Kidney epithelial cell (primary cell): ENCODE measurements at places on chromosomes 3 and 15. TPM values are rescaled to one million over a fixed set of nuclear protein-coding genes. Genes with fewer than 3 reads are reported as not detected.

Gene POC1A
- 4.0 and 4.7 TPM in 2 replicates for total RNA-seq

DNA sequence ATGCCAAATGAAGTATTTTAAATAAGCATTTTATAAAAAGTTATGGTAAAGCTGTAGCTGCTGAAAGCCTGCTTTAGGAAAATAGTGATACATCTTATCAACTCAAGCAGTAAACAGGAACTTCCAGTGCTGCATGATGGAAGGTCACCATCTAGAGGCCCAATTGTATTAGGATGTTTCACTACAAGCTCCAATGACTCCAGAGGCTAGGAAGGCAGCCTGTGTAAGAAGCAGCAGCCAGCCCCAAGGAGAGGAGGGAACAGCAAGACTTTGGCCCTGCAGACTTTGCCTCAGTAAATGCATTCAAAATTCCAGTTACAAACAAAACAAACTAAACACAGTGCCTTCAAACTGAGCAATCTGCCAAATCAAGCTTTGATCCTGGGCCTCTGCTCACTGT is 32.1 kb downstream of the ILDR1 start:
- no peak for DNase-seq

- no peak for DNase-seq
Observed at GRCh38 chr15:80055933-80056332, 3.5 kb upstream of the ZFAND6 start.

DNA sequence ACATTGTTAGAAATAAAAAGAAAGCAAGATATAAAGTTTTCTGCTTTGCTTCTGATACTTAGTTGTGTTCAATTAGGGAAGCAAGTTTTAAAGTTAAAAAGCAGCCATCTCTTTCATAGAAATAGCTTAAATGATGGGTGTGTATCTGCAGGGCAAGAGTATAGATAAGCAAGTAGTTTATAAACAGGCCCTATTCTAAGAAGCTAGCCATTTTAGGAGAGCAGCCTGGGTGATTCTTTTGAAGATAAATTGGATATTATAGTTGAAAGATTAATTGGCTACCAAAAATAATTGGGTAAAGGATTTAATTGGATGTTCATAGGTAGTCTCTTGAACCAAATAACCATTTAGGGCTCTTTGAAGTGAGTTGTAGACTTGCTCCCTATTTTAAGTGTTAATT is 5.6 kb downstream of the EIF3J start:
- no peak for DNase-seq

GRCh38 chr3:163450698-163451097 is 1627.6 kb downstream of the SI start:
- DNase-seq = no peak

DNA sequence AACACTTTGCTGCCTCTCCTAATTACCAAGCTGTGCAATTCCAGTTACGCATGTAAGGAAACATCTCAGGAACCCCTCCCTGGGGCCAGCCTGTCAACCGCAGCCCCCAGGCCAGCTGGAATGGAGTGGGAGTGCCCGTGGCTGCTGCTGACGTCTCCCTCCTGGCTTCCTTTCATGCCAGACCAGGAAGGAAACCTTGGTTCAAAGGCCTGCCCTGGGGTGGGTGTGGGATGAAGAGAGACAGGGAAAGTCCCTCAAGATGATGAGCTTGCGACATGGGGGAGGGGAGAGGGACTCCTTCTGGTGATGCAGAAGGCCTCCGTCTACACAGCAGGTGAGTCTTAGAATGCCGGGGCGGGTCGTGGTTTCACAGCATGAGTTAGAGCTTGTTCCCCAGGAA is 11.4 kb upstream of the CYP11A1 start:
- DNase-seq = no peak

Gene GOLGA6L10
- 0.82 and 0.84 TPM in 2 replicates for total RNA-seq

GRCh38 chr3:4494895-4495264 is 1.7 kb downstream of the ITPR1 start:
- no peak for DNase-seq

- DNase-seq = no peak
Observed at GRCh38 chr15:41842229-41842628, 3.6 kb downstream of the PLA2G4B start.

GRCh38 chr15:29343229-29343628 is 73.6 kb upstream of the NSMCE3 start:
- DNase-seq = no peak

DNA sequence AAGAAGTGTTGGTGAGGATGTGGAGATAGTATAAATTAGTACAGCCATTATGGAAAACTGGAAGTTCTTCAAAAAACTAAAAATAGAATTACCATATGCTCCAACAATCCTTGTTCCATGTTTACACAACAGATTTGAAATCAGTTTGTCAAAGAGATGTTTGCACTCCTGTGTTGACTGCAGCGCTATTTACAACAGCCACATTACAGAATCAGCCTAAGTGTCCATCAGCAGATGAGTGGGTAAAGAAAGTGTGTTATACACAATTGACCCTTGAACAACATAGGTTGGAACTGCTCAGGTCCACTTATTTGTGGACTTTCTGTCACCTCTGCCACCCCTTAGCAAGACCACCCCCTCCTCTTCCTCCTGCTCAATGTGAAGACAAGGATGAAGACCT is 34.7 kb downstream of the LMLN start:
- no peak for DNase-seq

DNA sequence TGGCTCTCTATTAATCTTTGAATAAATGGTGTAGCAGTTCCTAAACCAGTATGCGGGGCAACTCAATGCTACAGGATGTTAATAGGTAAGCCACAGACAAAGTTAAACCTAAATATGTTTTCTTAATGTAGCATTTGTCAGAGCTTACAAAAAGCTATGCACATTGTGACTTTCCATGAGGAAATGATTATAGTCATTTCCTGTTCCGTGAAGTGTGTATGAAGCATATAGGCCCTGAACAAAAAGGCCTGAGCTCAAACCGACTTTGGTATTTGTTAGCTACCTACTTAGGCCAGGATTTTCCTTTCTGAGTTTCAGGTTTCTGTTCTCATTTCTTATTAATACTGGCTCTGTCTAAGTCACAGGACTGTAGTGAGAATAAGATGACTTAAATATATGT is 14.2 kb downstream of the ZNF80 start:
- no peak for DNase-seq

GRCh38 chr3:142886940-142887339 is 1.9 kb downstream of the PCOLCE2 start:
- no peak for DNase-seq

DNA sequence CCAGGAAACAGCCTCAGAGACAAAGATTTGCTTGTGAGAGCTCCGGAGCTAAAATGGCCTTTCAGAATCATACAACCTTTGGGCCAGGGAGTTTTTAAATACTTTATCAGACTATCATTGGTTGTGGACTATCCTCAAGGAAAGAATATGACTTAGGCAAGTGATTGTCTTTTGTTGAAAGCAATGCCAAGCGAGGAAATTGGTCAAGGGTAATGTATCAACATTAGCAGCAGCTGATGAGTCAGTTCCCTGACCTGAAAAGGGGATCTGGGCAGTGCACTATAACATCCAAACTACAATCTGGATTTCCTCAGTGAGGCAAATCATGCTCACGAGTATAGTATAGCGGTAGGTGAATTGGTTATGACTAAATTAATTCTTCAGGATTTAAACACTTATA is 303.6 kb downstream of the LSAMP start:
- DNase-seq = no peak

GRCh38 chr15:68734881-68735280 is 85.8 kb downstream of the ANP32A start:
- no peak for DNase-seq

- DNase-seq = no peak
Observed at GRCh38 chr3:8972639-8973038, 9.4 kb upstream of the RAD18 start.

Gene ITGA11
- total RNA-seq = 6.2 and 7.0 TPM in 2 replicates

DNA sequence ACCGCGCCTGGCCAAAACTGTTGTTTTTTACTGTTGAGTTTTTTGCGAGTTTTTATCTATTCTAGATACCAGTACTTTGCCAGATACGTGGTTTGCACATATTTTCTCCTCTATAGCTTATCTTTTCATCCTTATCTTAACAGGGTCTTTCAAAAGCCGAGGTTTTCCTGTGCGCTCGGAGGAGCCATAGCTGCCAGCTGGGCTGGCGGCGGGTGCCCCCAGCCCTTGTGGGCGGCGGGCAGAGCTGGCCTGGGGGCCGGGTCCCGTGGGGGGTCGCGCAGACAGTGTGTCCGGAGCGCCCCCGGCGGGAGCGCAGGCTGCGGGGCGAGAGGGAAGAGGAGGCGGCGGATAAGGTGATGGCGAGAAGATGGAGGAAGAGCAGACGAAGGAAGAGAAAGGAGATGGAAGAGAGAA is 11.1 kb upstream of the EIF4A2 start:
- DNase-seq = no peak

Gene FEZF2
- not detected in 2 replicates for total RNA-seq

Gene ANKRD63
- not detected in 2 replicates for total RNA-seq

Gene LRRC34
- total RNA-seq = 4.1 and 6.0 TPM in 2 replicates

GRCh38 chr15:38864827-38865581 is 300.4 kb upstream of the RASGRP1 start:
- no peak for DNase-seq

GRCh38 chr3:114939920-114940319 is 207.2 kb downstream of the ZBTB20 start:
- DNase-seq = no peak

DNA sequence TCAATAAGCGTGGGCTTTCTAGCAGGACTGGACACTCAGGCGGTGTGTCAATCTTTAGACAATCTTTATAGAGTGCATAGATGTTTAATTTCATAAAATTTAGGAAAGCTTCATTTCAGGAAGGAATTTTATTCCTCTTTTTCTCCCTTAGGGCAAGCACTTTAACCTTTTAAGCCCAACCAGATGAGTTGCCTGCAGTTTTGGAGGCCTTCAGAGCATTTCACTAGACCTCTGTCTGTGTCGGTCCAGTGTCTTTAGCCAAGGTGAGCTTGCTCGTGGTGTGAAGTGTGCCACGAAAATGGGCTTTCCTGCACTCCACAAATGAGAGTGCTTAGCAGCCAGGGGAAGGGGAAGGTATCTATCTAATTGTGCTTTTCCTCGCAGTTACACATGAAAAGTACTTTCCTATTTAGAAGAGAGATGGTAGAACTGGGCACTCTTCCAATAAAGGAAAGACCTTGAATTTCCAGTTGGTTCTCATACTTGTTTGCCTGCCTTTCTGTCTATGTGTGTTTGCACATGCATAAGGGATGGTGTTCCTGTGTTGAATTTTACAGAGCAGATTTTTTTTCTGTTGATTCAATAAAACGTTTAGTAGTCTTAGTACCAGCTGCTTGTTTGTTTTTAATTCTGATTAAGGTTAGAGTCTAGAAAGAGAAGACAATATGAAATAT is 53.6 kb downstream of the FEZF2 start:
- DNase-seq = no peak
